ENCODE measurements at places on chromosomes 12 and 14.
A peak's percentile ranks its signal among the peaks of the same experiment; 100 is the strongest.

DNA sequence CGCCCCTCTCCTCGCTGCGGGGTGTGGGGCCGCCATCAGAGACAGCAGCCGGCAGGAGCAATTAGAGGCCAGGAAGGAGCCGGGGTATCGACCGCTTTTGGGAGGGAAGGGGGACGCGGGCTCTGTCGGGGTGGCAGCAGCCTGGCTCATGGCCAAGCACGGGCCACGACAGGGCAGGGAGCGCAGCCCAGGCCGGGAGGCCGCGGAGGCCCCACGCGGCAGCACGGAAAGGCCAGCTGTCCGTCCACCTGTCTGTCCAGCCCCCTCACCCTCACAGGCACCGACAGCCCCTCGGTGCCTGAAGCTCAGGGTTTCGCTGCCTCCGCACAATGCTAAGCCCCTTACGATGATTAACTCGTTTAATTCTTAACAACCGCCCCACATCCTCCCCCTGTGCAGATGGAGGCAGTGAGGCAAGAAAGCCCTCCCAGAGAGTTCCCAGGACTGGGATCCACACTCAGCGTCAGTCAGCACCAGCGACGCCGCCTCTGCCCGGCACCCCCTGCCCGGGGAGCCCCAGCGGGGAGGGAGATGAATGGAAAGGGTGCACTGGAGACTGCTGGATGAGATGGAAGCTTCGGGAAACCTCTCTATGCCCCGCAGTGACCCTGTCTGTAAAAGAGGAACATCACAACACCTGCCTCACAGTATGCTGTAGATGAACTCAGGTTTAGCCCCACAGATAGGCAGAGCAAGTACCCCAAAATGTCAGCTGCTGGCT, 23.7 kb downstream of the NCOR2 start:
- no peak for DNase-seq

- no peak for DNase-seq
Measured at GRCh38 chr12:88691811-88692210, 111.5 kb upstream of the KITLG start.

DNA sequence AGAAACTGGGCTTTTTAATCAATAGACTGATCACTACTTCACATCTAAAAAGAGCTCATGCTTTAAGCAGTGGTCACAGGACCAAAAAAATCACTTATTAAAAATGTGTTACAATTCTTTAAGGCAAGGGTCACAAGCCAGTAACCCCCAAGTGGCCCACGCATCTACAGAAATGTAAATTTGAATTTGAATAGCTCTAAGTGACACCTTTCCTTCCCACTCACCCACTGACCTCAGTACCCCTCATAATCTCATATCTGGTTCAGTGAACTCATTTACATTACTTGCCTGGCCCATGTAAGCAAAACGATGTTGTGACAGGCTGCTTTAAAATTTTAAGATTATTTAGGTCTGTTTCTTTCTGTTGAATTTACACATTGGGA, 27.4 kb downstream of the NELL2 start:
- DNase-seq, result no peak

GRCh38 chr12:22229652-22230279, 104.7 kb downstream of the ST8SIA1 start:
- DNase-seq, result no peak

GRCh38 chr14:94376976-94377865, 11.2 kb downstream of the SERPINA1 start:
- DNase-seq, result no peak

GRCh38 chr12:122917507-122918121, 21.7 kb upstream of the VPS37B start:
- no peak for DNase-seq

- no peak for DNase-seq
Measured at GRCh38 chr14:89265234-89265633, 151.8 kb downstream of the FOXN3 start.

- DNase-seq, result no peak
Measured at GRCh38 chr14:39946807-39947206, 514.6 kb upstream of the FBXO33 start.

DNA sequence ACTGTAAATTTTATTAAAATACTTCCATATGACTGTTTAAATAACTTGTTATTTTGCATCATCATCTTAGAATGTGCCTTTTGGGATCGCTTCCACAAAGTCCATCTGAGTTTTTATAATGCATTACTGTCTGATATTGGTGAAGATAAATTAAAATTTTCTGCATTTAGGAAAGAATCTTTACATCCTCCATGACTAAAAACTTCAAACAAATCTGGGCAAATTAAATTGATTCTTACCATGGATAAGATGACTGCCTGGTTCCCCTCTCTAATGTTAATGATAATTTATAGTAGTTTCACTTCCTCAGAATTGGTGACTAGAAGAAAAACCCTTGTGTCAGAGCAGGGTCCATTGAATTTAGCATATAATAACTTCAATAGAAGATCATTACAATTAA, 94.7 kb upstream of the SLC38A4 start:
- no peak for DNase-seq

DNA sequence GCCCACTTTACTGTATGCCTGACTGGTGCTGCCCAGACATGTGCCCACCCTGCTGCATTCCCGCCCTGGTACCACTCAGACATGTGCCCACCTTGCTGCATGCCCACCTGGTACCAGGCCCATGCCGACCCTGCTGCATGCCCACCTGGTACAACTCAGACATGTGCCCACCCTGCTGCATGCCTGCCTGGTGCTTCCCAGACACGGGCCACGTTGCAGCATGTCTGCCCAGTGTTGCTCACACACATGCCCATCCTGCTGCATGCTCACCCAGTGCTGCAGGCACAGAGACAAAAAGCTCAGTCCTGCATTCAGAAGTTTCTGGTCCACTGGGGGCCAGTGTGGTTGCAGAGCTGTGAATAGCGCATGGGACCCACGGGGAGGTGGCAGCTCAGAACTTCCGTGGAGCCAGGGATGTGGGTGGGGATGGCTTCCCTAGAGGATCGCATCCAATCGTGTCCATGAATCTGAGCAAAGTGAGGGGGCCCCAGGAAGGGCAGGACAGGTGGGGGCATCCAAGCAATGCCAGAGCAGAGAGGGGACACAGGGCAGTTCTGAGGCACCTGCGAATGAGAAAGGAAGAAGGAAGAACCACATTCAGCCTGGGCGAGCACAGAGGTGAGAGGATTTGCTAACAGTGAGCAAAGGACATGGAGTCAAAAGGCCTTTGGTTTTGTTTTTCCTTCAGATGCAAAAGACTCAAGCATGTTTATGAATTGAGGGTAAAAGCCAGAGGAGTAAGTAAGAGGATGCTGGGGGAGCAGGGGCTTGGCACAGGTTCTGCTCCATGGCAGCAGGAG, 175.9 kb upstream of the C14orf180 start:
- no peak for DNase-seq

DNA sequence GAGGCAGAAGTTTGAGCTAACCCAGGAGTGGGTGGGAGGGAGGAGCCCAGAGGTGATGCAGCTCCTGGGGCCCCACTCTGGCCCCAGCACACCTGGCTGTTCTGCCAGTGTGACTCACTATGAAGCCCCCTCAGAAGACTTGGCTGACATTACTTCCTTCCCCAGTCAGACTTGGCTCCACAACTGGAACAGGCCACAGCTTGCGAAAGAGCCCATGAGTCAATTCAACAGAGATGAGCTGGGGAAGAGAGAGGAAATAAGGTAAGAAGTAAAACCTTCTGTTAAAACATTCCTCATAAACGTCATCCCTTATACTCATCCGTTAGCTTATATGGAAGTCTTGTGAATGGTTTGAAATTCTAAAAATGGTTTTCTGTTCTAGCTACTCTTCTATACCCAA, 245.9 kb downstream of the ADAMTS20 start:
- no peak for DNase-seq

DNA sequence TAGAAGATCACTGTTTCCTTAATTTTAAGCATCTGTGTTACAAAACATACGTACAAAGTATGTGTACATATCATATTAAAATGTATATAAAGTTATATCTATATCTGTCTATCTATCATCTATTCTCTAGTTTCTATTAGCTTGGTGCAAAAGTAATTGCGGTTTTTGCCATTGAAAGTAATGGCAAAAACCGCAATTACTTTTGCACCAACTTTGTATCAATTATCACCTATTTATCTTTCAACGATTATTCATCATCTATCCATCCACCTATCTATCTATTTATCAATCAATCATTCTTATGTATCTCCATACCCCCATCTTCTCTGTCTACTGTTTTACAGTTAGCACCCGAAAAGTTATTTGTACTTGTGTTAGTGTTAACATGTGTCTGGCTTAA, 447.6 kb downstream of the NRXN3 start:
- no peak for DNase-seq

- no peak for DNase-seq
Measured at GRCh38 chr12:48331399-48331798, 19.3 kb downstream of the ZNF641 start.

GRCh38 chr12:108587826-108588225, 10.1 kb downstream of the TMEM119 start:
- DNase-seq, result no peak

GRCh38 chr14:67519406-67519805, 13.7 kb upstream of the PLEKHH1 start:
- no peak for DNase-seq

- DNase-seq, result no peak
Measured at GRCh38 chr12:132026061-132026795, 76.5 kb downstream of the EP400 start.

GRCh38 chr12:12927211-12928079, 24.5 kb downstream of the GPRC5D start:
- peak; percentile 57 for DNase-seq

DNA sequence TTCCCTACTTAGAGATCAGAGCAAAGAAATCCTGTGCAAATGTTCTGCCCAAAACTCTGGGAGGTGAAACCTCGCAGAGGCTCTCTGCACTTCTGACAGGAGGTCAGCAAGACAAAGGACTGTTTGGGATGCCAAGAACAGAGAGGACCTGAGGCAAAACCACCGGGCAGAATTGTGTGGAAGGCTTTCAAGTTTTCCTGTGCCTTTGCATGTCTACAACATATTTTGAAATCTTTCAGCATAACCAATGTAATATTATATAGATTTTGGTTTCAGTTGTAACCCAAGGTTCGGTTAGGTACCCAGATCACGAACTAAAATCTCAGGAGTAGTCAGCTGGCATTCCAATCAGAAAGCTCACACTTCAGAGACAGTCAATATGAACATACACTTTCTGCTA, 99.4 kb upstream of the PLEKHA5 start:
- DNase-seq, result no peak

DNA sequence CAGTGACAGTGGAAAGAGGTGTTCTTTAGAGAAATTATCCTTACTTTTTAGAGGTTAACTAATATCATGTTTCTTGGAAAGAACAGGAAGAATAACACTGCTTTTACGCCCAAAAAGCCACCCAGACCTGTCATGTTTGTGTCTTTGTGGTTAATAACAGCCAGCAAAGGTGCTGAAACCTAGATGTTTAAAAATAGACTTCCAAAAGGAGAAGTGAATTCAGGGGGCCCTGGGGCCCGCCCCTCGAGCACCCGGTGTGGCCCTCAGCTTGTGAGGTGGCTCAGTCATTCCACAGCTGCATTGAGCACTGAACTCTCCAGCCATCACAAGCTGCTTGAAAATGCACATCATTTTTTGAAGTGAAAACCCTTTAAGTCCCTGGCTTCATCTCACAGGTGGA, 20.8 kb upstream of the AMN start:
- DNase-seq, result no peak

- DNase-seq, result no peak
Measured at GRCh38 chr12:124254126-124254525, 40.8 kb upstream of the RFLNA start.

DNA sequence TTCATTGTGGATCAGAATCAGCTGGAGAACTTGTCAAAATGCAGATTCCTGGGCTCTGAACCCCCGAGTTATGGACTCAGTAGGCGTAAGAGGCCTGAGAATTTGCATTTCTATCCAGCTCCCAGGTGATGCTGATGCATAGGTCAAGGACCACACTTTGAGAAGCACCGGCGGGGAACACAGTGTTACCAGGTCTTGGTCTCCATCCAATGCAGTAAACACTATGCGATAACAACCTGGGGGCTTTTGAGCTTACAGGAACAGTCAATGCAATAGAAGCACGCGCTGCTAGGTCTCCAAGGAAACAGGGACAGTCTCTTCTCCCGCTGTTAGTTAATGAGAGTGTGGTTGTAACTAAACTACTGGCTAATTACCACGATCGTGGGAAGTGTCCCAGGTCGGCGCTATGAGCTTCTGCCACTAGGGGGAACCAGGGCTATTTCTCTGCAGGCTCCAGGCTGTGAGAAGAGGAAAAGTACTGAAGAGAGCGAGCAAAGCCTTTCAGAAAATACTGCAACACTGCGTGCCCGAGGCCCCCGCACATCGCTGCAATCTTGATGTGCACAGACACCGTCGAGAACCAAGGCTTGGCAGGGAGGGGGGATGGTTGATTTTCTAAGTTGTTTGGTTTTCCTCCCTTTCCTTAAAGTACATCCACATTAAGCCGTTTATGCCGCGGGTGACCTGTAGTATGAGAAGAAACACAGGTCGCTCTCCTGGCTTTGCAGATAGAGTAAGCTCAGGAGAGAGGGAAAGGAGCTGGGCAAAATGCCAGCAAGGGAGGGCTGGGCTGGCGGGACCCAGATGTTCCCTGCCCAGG, 52.0 kb upstream of the KCNA1 start:
- DNase-seq, result peak; percentile 50
